ENCODE measurements at places on chromosomes 2 and 18.
A peak's percentile ranks its signal among the peaks of the same experiment; 100 is the strongest.

- DNase-seq = no peak
Observed at GRCh38 chr2:231152800-231153557, 28.1 kb upstream of the HTR2B start.

GRCh38 chr2:214079032-214079431, 331.8 kb upstream of the VWC2L start:
- no peak for DNase-seq

GRCh38 chr2:69547984-69548715, 95.4 kb downstream of the AAK1 start:
- DNase-seq = no peak

- peak; percentile 83 for DNase-seq
Observed at GRCh38 chr2:70686577-70687460, 81.2 kb downstream of the ADD2 start.

GRCh38 chr2:28424799-28425463, 32.3 kb downstream of the FOSL2 start:
- DNase-seq = no peak

GRCh38 chr2:28101892-28102291, 211.4 kb downstream of the BABAM2 start:
- no peak for DNase-seq

All from Daoy (cell line).